ENCODE measurements at places on chromosomes 6 and 20. TPM values are rescaled to one million over a fixed set of nuclear protein-coding genes. Genes with fewer than 3 reads are reported as not detected.

GRCh38 chr20:5689463-5689862 is 60.7 kb upstream of the SHLD1 start:
- DNase-seq: no peak

RGS17 gene
- total RNA-seq: 12.0 TPM

GRCh38 chr20:24056491-24056890 is 67.9 kb upstream of the GGTLC1 start:
- no peak for DNase-seq

- no peak for DNase-seq
Observed at GRCh38 chr6:109058620-109059019, 36.0 kb downstream of the SESN1 start.

DNA sequence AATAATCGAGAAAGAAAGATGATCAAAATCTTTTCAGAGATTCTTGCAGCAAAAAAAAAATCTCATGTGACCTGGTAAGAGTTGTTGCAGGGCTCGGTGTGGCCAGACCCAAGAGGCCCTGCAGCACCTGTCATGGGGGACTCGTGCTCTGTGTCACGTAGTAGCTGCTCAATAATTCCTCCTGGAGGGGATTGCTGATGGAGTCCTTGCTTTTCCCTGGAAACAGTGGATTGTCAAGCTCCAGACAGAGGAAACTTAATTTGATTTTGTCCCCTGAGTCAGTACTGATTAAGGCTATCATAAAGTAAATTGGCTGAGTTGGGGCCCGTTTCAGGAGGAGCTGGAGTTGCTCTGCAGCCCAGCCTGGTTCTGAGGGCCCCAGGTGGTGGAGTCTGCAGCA is 125.2 kb downstream of the EDN3 start:
- DNase-seq: no peak

DNA sequence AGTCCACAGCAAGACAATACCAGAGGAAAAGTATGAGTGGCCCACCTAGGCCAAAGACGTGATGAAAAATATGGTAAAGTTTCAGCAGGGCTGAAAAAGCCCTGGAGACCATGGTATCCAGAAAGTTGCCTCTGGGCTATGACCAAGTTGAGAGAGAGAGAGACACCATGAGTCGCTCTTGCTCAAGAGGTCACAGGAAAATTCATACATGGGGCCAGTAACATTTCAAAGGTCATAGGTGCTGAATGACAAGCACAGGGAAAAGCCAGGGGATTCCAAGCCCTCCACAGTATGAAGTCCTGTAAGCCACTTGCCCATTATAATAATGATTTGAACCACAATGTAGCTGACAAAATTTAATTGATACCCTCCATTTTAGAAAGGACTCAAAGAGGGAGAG is 657.7 kb upstream of the CITED2 start:
- no peak for DNase-seq

GRCh38 chr6:108252055-108252454 is 8.8 kb downstream of the SNX3 start:
- no peak for DNase-seq
